ENCODE measurements at places on chromosomes 5 and 9.
A peak's percentile ranks its signal among the peaks of the same experiment; 100 is the strongest.

DNA sequence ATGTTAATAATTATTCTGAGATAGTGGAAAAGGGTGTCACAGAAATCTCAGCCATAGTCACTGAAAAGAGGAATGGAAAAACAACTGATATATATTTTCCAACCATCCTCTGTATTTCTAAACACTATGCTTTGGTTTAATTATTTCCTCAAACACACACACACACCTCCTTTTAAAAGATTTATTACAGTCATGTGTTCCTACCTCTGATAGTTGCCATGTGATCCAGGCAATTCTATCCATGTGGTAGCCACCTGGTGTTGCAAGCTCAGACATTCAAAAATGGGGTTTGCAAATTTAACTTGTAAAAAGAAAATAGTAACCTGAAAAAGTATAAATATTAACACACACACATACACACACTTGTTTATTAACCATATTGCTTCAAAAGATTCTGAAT, 40.0 kb upstream of the CCNG1 start:
- no peak for DNase-seq

- DNase-seq = no peak
These were observed 152.9 kb downstream of the CDC42SE2 start for GRCh38 chr5:131416729-131417128.

DNA sequence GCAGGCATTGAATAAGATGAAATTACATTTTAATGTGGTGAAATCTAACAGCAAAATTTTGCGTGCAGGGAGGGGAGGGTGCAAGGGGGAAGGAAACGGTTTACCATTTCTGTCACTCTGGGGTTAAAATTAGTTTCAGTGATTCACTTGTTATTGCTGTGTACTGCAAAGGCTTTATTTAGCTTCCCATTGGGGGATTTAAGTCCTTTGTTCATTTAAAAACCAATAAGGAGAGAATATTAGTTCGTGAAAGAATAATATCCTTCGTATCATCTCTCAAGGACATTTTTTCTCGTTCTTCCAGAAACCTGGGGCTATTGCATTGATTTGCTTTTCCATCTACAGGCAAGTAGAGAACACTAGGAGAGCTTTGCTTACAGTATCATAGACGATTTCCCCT, 667.8 kb upstream of the RGMB start:
- no peak for DNase-seq

DNA sequence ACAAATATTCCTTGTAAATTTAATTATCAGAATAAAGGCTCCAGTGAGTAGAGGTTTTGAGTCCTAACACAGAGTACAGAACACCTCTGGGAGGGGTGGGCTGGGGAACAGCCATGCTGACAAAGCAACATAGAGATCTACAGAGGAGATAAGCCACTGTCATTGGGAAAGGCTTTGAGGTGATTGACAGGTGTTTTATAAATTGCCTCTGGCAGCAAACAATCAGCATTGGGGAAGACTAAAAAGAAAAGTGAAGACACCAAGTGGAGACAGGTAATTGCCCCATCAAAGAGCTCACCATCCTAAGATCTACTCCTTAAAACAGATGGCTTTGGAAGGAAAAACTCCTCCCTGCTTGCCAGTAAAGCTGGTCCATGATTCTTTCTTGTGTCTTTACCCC, 189.7 kb upstream of the TLE4 start:
- no peak for DNase-seq

DNA sequence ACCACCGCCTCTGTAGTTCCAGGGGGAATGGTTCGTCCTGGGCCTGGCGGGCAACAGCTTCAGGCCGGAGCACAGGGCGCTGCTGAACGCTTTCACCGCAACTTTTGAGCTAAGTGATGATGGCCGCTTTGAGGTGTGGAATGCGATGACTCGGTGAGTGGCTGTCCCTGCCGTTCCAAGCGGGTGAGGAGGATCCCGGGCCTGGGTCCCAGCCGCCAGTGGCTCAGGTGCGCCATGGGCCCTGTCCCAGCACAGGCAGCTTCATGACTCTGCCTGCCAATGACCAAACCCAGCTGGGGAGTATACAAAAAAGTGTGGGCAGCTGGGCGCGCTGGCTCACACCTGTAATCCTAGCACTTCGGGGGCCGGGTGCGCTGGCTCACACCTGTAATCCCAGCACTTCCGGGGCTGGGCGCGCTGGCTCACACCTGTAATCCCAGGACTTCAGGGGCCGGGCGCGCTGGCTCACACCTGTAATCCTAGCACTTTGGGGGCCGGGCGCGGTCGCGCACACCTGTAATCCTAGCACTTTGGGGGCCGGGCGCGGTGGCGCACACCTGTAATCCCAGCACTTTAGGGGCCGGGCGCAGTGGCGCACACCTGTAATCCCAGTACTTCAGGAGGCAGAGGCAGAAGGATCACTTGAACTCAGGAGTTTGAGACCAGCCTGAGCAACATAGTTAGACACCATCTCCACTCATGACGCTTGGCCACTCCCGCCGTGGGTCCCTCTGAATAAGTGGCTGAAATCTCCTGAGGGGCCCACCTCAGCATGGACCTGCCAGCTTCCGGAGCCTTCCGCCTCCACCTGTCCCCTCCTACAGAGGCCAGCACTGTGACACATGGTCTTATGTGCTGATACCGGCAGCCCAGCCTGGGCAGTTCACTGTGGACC, 1.1 kb downstream of the LCN12 start:
- DNase-seq = no peak

- peak; percentile 13 for DNase-seq
These were observed 1152.9 kb upstream of the CDH6 start for GRCh38 chr5:30040488-30041118.

Measured in stromal cell of bone marrow (primary cell).